Foreskin fibroblast (primary cell): ENCODE measurements at places on chromosomes 16 and 17.

DNA sequence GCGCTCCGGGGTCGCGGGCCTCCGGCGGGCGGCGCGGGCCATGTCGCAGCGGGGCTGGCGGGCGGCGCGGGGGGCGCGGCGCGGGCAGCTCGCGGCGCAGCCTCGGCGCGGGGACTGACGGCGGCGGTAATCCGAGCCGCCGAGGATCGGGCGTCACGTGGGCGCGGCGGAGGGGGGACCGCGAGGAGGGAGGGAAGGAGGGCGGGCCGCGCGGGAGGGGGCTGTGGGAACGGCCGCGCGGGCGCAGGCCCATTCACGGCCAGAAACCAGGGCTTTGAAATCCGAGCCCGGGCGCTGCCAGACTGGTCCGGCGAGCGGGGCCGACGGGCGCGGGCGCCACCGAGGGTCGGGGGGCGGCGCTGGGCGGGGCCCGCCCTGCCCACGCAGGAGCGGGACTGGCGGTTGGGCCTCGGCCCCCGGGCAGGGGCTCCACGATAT is at the start of gene MTSS2:
TSS of gene MTSS2 (minus strand) at position 116 of the 438 bp plus-strand sequence. CDS start 262 bp downstream, outside the sequence.
- peak; percentile 97 for DNase-seq

- no peak for DNase-seq
These were observed 70.9 kb upstream of the SOX9 start for GRCh38 chr17:72049914-72050313.

DNA sequence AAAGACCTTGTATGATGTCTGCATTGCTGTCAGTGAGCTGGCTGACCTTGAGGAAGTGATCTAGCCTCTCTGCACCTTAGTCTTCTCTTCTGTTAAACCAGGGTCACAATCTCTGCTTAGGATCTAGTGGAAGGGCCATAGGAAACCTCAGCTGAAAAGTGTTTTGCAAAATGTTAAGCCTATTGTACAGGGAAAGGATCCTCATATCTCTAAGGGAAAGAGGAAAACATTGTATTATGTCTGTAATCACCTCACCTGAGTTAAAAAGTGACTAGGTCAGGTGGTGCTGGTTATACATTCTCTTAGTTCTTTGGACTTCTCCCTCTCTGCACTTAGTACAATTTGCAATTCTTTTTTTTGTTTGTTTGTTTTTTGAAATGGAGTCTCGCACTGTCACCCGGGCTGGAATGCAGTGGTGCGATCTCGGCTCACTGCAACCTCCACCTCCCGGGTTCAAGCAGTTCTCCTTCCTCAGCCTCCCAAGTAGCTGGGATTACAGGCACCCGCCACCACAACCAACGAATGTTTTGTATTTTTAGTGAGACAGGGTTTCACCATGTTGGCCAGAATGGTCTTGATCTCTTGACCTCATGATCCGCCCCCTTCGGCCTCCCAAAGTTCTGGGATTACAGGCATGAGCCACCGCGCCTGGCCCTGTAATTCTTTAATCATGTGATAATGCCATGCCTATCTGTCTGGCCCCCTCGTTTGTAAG is 2.0 kb upstream of the SEPHS2 start:
- DNase-seq: no peak

GRCh38 chr17:80795754-80796153 is 195.9 kb upstream of the CHMP6 start:
- DNase-seq: no peak

GRCh38 chr17:1649844-1650501 is at the start of gene RILP:
TSS of gene RILP (minus strand) at chr17:1649866. CDS start at chr17:1649804, 62 bp downstream.
- DNase-seq: no peak

DNA sequence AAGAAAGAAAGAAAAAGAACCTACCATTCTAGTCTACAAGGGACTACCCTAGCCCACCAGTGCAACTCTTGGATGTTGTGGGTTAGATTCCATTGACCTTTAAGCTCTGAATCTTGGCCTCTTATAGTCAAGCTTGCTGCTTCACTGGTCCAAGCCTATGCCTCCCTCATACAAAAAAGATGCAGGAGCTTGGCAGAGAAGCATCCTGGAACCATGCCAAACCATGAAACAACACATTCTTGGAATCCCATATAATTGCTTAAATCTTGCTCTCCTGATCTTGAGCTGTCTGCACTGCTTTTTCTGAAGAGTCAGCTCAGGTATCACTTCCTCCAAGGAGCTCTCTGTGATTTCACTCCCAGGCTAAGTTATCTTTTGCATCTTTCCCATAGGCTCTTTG is 117.9 kb upstream of the GPR139 start:
- no peak for DNase-seq

DNA sequence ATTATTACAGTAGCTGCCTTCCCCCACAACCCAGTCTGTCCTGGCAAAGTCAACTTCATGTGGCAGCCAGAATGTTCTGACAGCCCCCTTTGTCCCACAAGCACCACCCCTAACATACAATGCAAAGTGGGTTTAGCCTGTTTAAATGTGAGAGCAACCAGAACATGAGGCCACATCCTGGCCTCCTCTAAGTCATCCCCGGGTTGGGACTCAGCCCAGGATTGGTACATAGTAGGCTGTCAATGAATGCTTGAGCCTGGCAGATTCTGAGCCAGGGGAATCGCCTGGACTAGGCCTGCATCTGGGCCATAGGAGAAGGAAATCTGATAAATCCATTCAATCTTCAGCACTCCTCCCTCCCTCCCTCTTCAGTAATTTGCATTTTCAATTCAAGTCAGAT is 4.3 kb upstream of the ITGA3 start:
- DNase-seq: peak; percentile 56

DNA sequence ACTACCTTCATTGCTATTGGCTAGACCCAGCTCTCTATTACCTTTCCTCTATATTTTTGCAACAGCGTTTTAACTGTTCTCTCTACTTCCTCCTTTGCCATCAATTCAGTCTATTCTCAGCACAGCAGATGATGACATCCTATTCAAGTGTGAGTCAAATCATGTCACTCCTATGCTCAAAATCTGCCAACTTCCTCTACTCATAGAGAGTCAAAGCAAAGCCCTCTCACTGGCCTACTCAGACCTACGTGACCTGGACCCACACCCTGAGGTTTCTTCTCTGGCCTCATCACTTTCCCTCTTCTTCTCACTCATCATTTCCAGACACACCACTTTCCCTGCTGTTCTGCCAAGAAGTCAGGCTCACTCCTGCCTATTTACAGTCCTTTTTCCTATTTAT is 289.0 kb upstream of the AXIN2 start:
- peak; percentile 32 for DNase-seq

- peak; percentile 68 for DNase-seq
These were observed 90.8 kb downstream of the STX8 start for GRCh38 chr17:9484789-9485188.

GRCh38 chr16:87956365-87957231 is 5.4 kb downstream of the BANP start:
- peak; percentile 55 for DNase-seq

DNA sequence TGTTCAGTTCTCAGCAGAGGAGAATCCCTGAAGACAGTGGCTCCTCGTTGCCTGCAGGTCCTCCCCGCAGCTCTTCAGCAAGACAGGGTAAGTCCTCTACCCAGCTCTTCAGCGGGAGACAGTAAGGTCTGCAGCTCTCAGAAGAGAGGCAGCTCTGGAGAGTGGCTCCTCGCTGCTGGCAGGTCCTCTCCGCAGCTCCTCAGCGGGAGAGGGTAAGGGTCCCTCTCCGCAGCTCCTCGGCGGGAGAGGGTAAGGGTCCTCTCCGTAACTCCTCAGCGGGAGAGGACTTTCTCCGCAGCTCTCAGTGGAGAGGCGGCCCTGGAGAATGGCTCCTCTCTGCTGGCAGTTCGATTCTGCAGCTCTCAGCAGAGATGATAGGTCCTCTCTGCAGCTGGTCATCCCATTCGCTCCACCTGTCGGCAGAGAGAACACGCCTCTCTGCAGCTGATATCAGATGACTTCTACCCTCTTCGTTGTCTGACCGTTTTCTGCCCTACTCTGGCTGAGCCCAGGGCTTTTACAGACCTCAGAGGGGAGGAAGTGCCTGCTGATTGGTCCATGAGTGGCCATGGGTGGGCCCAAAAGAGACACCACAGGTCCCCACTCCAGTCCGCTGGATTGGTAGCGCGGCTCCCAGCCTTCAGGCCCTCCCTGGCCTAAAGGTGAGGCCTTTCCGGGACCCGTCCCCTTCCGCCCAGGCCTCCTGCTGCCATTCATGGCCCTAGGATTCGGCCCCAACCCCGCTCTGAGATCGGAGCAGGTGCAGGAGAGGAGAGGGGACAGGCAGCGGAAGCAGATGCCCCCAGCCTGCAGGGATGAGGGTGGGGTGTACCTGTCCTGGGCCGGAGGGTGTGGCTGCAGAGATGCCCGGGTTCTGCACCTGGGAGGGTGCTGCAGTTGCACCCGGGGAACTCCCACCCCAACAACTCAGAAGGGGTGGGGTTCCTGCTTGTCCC is 11.9 kb upstream of the SHCBP1 start:
- no peak for DNase-seq

GRCh38 chr16:775236-775796 is 12.9 kb downstream of the RPUSD1 start:
- no peak for DNase-seq

- DNase-seq: no peak
These were observed 145.3 kb upstream of the LHX1 start for GRCh38 chr17:36791942-36792475.

DNA sequence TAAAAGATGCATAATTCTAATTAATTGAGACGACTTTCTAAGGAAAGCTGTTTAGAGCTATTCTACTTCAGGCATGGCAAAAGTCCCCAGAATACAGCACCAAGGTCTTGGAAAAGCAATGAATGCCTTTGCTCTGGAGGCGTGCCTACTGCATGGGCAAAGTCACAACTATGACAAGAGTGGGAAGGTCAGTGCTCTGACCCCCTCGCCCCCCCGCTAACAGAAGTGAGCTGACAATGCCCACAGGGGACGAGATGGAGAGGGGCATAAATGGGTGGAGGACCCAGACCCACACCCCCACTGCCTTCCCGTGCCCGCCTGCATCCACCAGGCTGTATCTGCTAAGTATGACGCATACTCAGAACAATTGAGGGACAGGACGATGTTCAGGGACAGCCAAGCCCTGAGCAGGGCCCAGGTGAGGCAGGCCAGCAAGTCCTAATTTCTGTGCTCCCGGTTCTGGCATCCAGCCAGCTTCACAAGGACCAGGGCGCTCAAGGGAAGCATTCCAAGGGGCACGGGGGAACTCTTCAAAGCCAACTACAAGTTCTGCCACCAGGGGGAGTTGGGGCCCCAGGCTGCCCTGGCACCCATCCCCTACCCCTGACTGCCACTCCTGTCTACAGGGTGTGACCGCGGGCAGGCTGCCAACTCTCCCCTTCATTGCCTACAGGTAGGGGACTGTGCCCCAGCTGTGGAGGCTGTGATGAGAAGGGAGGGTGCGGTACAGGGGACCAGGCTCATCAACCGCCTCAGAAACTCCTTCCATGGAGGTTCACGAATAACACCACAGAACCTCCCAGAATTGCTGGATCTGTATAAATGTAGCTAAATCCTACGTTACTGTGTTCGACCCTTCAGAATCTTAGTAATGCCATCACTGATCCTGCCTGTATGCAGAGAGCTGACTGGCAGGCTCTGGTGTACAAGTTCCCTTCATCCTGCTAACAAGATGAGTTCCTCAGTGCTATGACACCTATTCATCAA is 20.8 kb downstream of the NPRL3 start:
- DNase-seq: no peak

DNA sequence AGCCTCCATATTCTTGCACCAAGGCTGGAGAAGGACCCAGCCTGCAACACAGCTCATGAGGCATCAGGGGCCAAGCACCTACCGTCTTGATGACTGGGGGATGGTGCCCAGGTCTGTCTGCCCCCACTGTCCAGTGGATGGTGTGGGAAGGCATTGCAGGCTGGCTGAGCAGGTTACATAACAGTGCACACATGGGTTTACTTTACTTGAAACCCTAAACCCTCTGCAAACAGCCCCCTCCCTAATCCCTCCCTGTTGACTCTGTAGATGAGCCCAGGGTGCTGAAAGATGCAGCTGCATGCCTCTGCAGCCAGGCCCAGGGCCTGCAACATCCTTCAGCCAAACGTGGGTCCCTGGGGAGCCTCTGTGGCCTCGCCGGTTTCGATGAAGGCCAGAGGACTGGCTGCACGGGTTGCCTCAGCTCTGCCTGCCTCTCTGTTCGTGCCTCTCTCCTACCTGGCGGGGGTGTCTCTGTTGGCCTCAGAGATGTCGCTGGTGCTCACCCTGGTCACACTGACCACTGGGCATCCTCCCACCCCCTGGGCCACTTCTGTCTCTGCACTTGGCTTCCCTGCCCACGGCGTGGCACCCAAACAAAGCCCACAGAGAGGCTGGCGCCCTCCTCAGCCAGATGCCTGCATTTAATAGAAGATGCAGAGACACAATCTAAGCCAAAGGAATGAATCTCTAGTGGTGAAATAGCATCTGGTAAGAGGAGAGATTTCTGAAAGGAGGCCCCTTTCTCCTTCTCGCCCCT is 95.1 kb downstream of the METRNL start:
- no peak for DNase-seq

DNA sequence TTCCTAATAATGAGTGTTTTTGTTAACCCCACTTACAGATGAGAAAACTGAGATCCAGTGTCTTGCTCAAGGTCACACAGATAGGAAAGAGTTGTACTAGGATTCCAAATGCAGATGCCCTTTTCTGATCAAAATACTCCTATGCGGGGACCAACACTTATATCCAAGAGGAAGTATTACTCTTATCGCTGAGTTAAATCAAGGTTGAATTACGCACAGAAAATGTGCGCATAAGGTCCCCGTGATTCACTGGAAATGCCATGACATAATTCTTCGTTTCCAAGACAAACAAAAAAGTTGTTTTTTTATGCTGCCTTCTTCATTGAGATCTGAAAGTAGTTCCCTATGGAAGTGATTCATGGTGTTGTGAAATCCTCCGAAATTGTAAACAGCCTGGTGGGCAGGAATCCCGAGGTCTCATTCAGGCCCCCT is 463.8 kb upstream of the HSBP1 start:
- DNase-seq: peak; percentile 88

DNA sequence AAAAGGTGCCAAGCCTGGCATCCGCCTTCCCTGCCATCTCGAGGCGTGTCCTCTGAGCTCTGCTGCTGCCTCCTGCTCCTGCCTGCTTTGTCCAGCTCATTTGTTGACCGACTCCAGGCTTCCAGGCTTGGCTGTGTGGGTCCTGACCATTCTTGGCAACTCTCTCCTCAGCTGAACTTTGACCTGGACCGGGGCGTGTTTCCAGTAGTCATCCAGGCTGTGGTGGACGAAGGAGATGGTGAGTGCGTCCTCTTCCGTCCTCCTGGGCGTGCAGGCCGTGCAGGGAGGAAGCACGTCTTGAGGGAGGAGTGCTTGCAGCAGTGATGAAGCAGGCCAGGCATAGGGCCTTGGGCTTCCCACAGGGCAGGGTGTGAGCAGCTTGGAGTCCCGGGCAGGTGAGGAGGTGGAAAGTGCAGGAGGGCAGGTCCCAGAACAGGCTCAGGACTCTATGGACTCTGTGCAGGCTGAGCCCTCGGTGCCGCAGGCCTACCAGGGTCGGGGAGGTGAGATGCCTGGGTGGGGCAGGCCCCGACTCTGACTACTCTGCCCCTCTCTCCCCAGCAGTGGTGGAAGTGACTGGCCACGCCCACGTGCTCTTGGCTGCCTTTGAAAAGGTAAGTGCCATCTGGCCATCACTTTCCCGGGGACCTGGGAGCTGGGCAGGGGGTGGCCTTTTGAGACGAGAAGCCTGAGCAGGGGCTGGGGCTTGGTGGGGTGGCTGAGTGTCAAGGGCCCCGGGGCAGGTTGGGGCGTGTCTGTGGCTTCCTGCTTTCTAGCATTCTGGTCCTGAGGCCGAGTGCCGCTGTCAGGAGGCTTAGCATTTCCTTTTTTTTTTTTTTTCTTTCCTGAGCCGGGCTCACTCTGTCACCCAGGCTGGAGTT is 28.6 kb upstream of the NUDT16L1 start:
- DNase-seq: no peak

- no peak for DNase-seq
These were observed 39.5 kb downstream of the MRM1 start for GRCh38 chr17:36640836-36641235.

- no peak for DNase-seq
These were observed 49.0 kb upstream of the HLF start for GRCh38 chr17:55215711-55216110.

- DNase-seq: no peak
These were observed 6.8 kb upstream of the WDR45B start for GRCh38 chr17:82655038-82655479.
